ENCODE measurements at places on chromosomes 5 and 9.

GRCh38 chr9:133345596-133345995, 2.3 kb downstream of the MED22 start:
- no peak for DNase-seq

DNA sequence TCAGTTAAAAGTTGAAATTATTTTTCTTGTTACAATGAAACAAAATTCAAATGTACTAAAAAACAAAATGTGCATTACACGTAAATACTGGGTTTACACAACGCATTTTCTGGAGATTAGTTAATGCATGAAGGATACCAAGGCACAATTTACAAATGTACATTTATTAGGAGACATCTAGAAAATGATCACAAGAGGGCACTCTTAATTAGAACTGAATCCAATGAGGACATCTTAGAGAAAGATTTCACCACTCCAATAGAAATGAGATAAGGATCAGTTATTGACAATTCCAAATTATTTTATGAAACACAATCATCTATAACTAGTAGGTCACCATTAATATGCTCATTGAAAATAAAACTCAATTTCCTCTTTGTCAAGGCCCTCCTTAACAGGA, 36.6 kb upstream of the CDH12 start:
- no peak for DNase-seq

DNA sequence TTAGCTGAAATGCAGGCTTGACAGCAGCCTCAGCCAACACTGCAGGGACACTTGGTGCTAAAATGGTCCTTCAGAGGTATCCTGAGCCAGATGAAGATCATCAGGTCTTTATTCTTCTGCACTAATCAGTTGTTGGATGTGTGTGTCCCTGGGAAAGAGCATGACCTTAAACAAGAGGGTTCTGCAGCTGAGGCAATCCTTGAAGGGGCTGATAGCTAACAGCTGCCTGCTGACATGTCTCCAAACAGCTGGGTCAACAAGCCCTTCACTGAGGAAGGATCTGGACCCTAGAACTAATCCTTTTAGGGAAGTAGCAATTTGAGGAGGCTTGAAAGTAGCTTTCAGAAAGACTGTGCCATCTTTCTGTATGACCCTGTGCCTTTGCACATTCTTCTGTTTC, 376.3 kb upstream of the ACTBL2 start:
- DNase-seq = no peak

DNA sequence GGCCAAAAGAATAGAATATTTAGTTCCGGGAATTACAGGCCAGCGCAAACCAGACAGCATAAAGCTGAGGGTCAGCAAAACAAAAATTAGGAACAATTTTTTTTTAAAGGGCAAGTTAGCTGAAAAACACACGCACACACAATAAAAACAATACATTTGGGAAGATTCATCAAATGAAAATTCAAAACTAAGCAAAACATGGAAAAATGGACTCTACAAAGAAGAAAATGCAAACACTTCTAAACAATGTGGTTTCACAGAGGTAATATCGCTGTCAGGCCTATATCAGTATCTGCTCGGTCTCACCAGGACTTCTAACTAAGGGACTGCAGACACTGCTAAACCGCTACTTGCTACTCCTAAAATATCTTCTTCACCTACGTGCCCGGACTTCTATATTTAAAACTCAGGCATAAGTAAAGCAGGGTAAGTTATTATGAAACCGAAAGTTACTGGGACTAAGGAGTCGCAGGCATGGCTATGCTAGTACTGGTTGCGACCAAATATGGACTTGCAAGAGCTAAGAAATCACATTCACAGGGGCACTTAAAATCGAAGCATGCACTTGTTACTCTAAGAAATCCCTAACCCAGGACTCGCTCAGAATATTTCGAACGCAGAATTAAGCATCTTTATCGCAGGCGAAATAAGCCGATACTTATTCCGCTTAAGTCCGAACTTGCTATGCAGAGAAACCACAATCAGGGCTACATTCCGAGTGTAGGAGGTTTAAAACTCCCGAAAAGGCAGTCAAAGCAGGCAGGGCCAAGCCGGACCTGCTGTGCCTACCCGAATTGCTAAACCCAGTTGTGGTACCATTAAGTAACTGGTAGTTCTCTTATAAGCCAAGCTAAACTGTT, 2.3 kb downstream of the ANXA2R start:
- DNase-seq = no peak

DNA sequence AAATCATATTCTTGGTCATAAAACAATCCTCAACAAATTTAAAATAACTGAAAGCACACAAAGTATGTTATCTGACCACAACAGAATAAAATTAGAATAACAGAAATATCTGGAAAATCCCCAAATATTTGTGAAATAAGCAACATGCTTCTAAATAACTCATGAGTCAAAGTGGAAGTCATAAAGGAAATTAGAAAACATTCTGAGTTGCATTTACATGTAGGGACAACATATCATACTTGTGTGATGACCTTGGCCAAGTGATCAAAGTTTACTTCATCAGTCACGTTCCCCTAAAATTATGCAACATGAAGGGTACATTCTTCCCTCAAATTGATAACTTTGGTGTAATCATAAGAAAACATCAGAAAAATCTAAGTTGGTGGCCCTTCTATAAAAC, 64.7 kb downstream of the CSF2 start:
- DNase-seq = no peak

DNA sequence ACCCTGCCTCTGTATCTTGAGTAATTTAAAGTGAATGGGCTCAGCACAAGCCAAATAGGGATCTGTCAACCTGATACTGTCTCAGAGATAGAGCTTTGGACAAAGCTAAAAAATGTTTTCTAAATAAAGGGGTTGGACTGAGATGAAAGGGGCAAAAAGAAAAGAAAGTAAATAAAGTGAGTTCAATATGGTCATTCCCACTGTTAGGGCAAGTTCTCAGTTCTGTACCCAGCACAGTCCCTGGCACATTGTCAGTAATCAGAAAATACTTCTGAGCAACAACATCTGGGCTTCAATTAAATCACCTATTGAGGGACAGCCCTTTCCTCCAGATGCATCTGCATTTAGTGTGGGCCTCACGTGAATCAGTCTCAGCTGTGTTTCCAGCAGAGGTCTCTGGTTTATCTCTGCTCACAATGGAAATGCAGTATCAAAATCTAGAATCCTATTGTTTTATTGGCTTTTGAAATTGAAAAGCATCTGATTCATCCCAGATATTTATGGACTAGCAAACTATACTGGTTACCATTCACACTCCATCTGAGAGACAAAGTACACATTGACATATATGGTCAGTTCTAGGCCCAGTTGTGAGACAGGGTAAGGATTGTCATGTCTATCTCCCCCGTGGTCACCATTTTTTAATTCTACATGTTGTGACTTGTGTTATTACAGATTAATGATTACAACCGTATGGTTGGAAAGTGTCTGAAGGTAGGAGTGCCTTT, 35.6 kb downstream of the ZNF474 start:
- DNase-seq = no peak

- DNase-seq = peak; percentile 70
These were observed at the start of gene PCDHGC3 for GRCh38 chr5:141475625-141476131. Gene PCDHGC3 (plus strand): TSS chr5:141475966. CDS start chr5:141476117, 151 bp downstream.

- no peak for DNase-seq
These were observed 38.3 kb upstream of the TRMT10B start for GRCh38 chr9:37715260-37715659.

DNA sequence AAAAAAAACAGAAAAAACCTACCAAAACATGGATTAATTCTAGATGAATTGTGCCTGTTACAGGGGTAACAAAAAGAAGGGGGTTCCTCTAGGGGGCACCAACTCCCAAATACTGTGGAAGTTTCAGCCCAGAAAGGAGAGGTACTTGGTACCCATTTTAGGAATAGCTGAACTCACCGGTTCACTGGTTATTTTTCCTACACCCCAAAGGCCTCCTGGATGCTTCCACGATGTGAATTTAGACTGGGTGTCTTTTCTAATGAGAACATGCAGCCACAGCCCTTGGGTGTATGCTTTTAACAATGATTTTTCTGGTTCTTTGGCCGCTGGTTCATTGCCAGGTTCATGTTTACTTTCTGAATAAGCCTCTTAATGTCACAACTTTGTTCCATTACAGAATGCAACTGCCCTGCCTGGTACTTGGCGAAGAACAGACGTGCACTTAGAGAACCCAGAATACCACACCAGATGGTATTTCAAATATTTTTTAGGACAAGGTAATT, 46.7 kb downstream of the GARNL3 start:
- no peak for DNase-seq

DNA sequence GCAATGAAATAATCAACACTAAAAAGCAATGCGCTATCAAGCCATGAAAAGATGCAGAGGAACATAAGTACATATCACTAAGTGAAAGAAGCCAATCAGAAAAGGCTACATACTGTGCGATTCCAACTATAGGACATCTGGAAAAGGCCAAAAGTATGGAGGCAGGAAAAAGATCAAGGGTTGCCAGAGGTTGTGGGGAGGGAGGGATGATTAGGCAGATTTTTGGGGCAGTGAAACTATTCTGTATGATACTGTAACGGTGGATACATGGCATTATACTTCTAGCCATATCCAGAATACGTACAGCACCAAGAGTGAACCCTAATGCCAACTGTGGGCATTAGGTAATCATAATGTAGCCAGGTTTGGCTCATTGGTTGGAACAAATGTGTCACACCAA, 50.0 kb upstream of the FAM120AOS start:
- DNase-seq = no peak

DNA sequence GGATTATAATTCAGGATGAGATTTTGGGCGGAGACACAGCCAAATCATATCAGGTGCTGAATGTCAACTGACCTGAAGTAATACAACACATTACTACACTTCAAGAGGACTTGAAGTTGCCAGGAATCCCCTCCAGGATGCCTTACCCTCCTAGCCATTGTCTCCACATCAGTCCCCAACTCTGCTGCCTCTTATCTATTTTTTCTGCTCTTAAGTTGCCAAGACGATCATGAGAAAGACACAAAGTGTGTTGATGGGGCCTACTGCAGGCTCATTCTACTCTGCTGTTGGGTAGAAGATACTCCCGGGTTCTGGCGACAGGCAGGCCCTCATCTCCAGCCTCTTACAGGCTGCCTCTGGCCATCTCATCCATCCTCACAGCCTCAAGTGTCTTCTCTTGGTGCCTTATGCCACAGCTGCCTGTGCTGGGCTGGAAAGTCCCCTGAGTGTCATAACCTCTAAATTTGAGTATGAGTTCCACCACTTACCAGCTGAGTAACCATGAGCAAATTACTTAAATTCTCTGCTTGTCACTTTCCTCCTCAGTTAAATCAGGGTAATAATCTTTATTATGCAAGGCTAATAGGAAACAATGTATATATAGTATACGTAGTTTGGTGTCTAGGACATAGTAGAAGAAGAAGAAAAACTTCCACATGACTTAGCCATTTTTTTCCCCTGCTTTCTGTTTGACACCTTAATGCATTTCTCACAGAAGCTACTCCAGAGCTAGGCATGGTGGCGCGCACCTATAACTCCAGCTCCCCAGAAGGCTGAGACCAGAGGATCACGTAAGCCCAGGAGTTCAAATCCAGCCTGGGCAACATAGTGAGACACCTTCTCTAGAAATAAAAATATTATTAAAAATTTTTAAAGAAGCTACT, 73.0 kb upstream of the SNX2 start:
- DNase-seq = no peak

DNA sequence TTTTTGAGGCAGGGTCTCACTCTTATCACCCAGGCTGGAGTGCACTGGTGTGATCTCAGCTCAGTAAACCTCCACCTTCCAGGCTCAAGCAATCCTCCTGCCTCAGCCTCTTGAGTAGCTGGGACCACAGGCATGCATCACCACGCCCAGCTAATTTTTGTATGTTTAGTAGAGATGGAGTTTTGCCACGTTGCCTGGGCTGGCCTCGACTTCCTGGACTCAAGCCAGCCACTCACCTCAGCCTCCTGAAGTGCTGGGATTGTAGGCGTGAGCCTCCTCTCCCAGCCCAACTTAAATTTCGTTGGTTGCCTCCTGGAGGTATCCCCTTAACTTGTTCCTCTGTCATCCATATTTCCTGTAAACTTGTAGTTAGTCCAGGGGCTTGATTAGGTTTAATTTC, 47.2 kb downstream of the RAB24 start:
- no peak for DNase-seq

- DNase-seq = peak; percentile 1
These were observed 72.4 kb downstream of the CDH12 start for GRCh38 chr5:22780756-22781155.

- no peak for DNase-seq
These were observed 640 bp upstream of the DPM2 start for GRCh38 chr9:127938298-127938690.

GRCh38 chr5:109060378-109061025, 312.8 kb downstream of the FER start:
- DNase-seq = no peak

- no peak for DNase-seq
These were observed 1938.4 kb upstream of the C9orf72 start for GRCh38 chr9:29511680-29512079.

GRCh38 chr5:171318026-171318425, 9.0 kb downstream of the TLX3 start:
- no peak for DNase-seq

DNA sequence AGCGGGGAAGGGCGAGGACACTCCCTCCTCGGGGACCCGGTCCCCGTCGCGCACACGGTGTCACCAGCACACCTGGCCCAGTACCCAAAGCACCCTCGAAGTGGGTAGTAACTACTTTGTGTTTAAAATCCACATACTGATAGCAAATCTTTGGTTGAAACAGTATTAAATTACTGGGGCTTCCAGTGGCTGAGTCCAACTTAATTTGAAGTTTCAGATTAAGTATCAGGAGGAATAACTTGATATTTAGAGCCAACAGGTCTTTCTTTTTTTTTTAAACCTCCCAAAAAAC, 615 bp downstream of the ATG10 start:
- no peak for DNase-seq

GRCh38 chr9:6147846-6148245, 67.8 kb upstream of the IL33 start:
- no peak for DNase-seq

GRCh38 chr5:180090098-180090768, 18.7 kb upstream of the RNF130 start:
- peak; percentile 3 for DNase-seq

Data from NCI-H146 (cell line).